Fibroblast of skin of scalp (primary cell): ENCODE measurements at places on chromosomes 2 and 18.

- no peak for DNase-seq
Measured at GRCh38 chr2:53053937-53054336, 713.7 kb upstream of the CHAC2 start.

- no peak for DNase-seq
Measured at GRCh38 chr18:4284528-4284927, 170.6 kb downstream of the DLGAP1 start.

DNA sequence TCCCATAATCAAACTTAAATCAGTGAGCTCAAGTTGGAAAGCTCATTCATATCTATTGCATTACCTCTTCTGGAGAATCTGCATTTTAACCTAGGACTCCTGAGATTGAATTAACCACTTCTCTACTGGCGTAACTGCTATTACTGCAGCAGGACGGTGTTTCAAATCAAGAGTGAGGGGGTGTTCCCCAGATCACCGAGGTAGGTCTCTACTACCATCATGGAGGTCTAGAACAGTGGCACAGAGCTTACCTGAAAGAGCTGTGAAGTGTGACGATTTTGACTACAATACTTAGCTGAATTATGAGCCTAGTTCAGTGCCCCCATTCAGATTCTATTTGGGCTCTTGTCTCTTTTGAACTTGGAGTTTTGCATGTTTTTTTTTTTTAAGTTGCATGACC, 119.5 kb downstream of the POLE4 start:
- DNase-seq, result no peak

DNA sequence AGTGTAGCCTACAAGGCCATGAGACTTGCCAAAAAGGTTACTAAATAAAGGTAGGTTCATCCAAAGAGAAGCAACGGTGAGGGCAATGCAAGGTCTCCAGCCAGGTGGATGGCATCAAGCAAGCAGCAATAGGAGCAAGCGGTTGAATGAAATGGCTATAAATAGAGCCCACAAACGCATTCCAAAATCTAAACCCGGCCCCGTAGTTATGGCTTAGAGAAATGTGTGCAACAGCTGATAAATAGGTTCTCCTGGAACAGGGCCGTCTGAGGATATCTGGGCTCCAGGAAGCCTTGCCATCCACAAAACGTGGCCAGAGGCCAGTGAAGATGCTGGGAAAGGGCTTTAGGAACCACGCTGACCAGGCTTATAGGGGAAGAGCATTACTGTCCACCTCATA, 146.1 kb upstream of the PID1 start:
- no peak for DNase-seq

GRCh38 chr2:229422063-229422462, 151.0 kb upstream of the PID1 start:
- no peak for DNase-seq

DNA sequence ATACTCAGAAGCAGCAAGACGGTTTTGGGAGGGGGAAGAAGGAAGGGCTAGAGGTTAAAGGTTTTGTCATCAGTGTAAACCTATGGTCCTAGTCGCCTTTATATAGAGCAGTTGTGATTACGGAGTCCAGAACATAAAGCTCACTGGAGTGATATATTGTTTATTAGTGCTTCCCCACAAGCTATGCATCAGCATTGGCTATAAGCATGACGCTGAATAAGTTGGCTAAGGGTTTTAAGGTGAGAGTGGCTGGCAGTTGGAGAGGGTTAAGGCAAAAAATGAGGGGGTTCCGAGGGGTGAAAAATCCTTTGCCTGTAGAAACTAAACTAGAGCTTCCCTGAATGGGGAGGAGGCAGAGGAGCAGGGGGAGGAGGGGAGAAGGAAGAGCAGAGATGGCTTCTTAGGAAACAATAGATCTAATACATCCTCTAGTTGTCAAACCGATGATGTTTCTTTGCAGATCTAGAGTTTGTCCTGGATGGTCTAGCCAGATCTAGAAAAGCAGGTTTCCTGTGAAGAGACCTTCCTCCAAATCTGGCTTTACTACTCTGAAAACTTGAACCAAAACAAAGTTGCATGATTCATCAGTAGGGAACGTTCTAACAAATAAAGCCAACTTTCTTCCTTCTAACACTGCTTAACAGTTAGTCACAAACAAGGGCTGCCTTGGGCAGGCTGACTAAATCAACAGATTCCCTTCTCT, 2.5 kb downstream of the KLF7 start:
- DNase-seq, result peak; percentile 90

GRCh38 chr2:121804340-121804739, 48.9 kb downstream of the TSN start:
- DNase-seq, result peak; percentile 14

- DNase-seq, result peak; percentile 89
Measured at GRCh38 chr2:99707592-99707991, 217.8 kb upstream of the REV1 start.

- no peak for DNase-seq
Measured at GRCh38 chr2:128258218-128258617, 60.5 kb downstream of the HS6ST1 start.

GRCh38 chr2:3289526-3289925, 88.1 kb downstream of the EIPR1 start:
- no peak for DNase-seq

- no peak for DNase-seq
Measured at GRCh38 chr18:1006965-1007364, 102.3 kb downstream of the ADCYAP1 start.

- peak; percentile 69 for DNase-seq
Measured at GRCh38 chr18:987325-988186, 82.9 kb downstream of the ADCYAP1 start.

- no peak for DNase-seq
Measured at GRCh38 chr18:3874125-3874524, 424.2 kb downstream of the TGIF1 start.

DNA sequence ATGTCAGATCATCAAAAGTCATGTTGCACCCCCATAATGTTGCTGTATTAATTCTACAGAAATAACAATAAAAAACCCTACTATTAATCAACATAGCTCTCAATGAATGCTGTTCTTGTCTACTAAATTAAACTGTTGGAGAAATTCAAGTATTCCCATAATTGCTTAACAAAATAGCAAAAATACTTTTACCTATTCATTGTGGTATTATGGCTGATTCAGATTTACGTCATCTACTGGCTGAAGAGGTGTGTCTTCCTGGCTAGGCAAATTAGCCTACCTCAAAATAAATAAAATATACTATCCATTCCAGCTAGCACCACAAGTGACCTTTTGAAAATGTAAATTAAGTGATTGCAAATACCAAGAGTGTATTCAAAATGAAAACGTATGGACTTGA, 249.4 kb downstream of the MEIS1 start:
- no peak for DNase-seq

DNA sequence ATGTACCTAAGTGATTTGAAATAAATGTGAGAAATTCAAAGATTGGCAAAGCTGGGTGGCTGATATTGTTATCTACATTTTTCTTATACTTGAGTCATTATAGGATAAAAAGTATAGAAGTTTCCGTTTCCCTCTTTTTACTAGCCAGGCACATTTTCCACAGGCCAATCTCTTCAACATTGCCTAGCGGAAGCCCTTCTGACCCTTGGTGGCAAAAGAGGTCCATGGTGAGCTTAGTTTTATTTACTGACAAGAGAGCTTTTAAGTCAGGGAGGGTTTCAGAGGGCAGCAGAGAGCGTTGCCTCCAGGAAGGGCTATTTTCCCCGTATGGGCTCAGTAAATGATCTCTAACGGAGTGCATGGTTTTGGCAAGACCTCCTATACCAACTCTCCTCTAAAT, 15.1 kb upstream of the RHOB start:
- no peak for DNase-seq

- DNase-seq, result no peak
Measured at GRCh38 chr2:61911510-61911909, 6.0 kb downstream of the COMMD1 start.

GRCh38 chr2:113075030-113075429, 7.3 kb downstream of the IL1F10 start:
- DNase-seq, result no peak

DNA sequence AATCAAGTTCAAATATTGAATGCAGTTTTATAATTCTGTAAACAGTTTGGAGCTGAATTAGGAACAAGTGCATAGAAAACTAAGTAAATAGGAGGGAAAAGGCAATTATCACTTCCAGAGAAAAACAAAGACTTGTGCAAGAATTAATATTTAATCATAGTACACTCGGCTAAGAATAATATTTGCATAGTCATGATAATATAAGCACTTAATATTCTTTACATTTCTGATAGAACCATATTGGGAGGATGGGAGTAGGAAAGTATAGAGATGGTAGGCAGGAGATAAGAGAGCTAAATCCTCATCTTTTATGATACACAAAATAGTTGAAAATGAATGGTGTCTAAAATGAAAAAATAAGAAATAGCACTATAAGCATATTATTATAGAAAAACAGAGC, 27.4 kb upstream of the TNFAIP6 start:
- no peak for DNase-seq
